ENCODE measurements at places on chromosomes 5 and 9. TPM values are rescaled to one million over a fixed set of nuclear protein-coding genes. Genes with fewer than 3 reads are reported as not detected.

DNA sequence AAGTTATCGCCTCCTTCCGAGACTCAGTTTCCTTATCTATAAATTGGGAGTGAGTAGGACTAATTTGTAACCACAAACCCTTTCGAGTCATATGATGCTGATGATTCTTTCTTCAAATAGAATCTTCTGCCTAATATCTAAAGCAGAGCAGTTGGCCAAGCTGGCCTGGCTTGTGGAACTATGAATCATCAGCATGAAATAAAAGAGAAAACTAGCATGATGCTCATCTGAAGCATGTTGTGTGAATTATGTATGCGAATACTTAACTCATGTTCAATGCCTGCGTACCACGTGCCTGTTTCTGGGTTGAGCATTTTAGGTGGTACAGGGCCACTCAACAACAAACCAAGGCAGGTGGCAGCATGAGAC is 15.0 kb upstream of the ORM1 start:
- DNase-seq, result no peak

- DNase-seq, result no peak
These were observed 73.7 kb upstream of the PJA2 start for GRCh38 chr5:109483395-109483971.

- no peak for DNase-seq
These were observed 55.0 kb downstream of the CD180 start for GRCh38 chr5:67141644-67142043.

DNA sequence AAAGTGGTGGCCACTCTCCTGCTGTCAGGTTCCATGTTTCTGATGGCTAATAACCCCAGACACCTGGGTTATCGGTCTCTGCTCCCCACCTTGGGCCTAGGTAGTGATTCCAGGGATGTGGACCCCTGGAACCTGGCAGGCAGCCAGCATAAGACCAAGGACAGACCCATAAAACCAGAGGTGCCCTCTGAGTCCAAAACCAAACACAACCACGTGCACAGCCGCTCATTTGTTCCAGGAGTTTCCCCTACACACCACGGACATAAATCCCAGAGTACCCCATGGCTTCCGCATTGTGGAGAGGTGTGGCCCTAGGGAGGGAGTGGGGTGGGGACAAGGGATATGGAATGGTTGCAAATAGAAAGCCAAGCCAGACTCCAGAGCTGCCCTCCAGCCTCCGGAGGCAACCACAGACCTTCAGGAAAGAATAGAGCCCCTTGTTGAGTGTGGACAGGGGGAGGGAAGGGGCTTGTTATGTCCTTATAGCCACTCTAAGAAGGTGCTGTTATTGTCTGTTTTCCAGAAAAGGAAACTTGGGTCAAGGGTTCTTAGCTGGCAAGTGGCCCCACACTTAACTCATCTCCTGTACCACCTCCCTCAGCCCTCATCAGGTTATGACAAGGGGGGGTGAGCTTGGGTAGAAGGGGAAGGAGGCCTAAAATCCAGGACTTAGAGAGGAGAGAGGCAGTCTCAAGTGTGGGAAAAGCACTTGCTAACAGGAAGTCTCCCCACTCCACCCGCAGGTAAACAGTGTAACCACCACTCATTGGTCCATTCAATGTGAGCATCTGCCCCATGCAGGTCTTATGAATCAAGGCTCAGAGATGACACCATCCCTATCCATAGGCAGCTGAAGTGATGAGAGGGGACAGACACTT is 23.6 kb upstream of the CYSTM1 start:
- DNase-seq, result no peak

DNA sequence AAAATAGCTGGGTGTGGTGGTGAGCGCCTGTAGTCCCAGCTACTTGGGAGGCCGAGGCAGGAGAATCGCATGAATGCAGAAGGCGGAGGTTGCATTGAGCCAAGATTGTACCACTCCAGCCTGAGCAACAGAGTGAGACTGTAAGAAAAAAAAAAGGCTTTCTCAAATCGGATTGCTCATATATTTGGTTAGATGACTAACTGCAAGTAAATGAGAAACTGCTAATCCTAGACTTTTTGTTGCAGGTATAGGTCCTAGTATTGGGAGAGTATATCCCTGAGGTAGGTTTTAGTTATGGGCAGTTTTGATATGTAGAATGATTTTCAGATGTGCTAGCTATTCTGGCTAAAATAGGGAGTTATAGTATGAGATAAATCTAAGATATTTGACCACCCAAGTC is 944.8 kb downstream of the DNAH5 start:
- DNase-seq, result no peak

GRCh38 chr9:121219530-121219929 is 17.9 kb upstream of the RAB14 start:
- no peak for DNase-seq

DNA sequence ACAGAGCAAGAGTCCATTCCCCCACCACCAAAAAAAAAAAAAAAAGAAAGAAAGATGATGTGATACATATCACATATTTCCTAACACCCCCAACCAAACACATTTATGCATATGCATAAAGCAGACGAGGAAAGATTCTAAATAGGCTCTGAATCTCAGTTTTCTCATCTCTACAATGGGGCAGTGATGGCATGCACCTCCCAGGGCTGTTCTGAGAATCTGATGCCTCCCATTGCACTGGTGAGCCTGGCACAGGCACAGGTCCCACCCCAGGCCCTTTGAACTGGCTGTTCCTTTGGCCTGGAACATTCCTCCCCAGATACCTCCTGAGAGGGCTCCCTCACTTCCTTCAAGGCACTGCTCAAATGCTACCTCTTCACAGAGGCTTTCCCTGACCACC is 116.5 kb downstream of the C9orf50 start:
- no peak for DNase-seq

GRCh38 chr5:36870399-36871040 is 6.0 kb upstream of the NIPBL start:
- peak; percentile 32 for DNase-seq

Gene FGFR4
- total RNA-seq, result 1.8 TPM

Gene GM2A
- 15.9 TPM for total RNA-seq

Gene CORO2A
- total RNA-seq, result 8.2 TPM

Gene PAEP
- total RNA-seq, result not detected
